ENCODE measurements at places on chromosomes 1 and 21.

DNA sequence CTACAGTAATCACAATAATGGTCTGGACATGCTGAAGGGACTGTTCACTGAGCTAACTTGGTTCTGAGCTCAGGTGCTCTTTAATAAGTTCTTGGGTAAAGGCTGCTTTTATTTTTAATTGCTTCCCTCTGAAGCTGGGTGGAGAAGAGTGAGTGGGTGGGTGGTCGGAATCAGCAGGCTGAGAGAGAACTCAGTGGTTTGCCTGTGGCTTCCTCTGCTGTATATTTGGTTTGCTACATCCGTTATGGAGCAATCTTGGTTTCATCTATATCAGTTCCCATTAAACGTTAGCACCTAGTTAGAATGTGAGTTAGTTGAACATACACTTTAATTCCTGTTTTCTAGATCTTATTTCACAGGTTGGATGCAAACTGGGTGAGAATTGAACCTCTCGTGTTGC, 23.3 kb downstream of the CNIH4 start:
- peak; percentile 63 for DNase-seq

DNA sequence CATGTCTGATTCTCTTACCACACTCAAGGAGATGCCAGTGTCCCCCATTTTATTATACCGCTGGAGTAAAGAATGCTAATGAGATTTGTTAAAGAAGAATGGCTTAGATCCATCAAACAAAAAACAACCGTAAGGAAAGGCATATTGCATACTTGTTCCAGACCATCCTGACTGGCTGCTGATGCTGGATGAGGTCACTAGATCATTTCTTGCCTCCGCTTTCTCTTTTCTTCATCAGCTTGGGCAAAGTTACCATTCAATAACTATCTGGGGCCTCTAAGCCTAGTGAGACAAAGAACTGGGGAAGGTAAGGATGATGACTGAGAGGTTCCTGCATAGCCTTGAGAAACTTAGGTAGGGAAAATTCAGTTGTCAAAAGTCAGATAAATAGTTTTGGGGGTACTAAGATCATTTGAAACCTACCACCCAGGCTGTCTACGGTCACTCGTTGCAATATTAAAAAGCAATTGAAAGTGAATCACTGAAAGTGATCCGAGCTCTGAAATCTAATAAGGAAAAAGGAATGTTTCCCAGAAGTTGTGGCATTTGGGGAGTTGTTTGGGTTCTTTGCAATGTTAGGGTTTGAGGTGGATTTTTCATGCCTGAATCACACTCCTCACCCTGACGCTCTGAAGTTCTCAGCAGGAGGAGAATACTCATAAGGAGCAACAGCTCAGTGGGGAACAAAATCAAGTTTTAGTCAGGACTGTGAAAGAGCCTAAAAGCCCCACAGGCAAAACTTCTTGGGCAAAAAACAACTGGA, 176.8 kb downstream of the HHIPL2 start:
- DNase-seq, result no peak

DNA sequence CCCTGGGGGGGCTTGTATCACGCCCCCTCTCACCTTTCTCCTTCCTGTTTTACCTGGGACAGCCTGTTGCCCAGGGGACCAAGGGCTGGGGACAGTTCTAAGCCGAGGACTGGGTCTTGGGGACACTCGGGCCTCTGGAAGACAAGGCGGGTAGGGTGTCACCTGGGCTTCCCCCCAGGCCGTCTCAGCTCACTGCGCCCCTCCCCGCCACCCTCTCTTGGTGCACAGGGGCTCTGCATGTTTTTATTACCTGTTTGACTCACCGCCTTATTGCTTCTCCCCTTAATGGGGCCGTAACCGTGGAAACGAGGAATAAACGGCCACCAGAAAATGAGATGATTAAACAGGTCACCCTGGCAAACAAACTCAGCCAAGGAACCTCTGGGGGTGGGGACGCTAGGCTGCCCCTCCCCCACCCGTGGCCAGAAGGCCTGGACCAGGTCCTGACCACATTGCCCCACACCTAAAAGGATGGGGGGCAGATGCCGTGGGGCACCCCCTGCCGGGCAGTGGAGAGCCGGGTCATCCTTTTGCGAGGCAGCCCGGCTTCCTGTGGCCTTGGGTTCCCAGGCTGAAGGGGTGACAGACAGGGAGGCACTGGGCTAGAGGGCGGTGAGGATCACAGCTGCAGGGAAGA, 109.9 kb downstream of the CASZ1 start:
- DNase-seq, result no peak

DNA sequence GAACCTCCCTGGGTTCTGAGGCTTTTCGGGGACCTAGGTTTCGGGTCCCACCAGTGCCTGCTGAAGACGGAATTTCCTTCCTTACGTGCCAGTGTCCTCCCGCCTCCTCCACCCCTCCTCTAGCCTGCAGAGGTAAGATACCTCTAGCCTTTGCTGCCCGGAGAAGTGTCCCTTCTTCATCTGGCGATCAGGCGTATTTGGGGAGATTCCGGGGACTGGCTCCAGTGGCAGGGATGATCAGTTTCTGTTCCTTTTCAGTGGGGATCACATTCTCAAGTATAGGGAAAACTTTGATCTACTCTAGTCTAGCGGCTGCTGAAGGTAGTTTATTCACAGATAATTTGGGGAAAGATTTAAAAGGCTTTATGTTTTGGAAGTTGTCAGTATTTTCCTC, 674 bp downstream of the CEP350 start:
- no peak for DNase-seq

DNA sequence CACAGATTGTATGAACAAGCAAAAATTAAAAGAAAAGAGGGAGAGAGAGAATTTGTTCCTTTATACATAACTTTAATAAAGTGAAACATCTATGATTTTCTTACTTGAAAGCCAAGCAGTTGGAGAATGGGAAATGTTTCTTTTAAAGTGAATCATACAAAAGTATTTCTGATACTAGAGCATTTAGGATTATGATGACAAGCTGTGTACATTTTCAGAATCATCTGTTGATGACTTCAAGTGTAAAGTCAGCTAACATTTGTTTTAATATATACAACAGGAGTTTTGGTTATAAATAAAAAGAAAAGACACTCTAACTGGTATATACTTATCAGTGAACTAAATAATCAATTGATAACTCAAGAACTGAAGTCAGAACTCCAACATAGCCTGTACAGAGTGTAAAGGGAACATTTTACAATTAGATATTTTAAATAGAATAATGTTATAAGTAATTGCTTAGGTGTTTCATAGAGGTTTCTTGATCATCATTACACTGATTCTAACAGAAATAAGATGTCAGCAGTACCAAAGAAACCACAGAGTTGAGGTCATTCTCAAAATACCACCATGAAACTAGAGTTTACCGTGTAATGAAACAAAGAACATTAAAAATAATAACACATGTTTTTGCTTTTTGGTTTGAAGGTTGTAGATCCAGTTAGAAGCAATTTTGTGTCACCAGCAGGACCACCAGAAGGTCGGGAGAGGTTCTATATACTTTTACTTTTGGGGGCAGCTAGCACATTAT, 103.4 kb downstream of the COL24A1 start:
- DNase-seq, result no peak

DNA sequence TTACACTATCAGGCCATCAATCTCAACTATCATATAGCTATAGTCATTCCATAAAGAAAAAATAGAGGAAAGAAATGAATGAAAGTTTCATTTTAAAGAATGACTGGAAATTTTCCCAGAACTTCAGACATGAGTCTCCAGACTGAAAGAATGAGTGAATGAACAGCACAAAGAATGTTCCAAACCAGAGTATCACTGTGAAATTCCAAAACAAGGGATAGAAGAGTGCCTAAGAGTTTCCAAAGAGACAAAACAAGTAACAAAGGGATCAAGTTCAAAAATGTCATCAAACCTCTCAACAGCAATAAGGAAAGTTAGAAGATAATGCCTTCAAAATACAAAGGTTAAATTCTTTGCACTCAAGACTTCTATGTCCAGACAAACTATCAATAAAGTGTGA, 114.9 kb downstream of the DENND1B start:
- DNase-seq, result no peak

GRCh38 chr1:57017200-57017599, 51.4 kb upstream of the C8B start:
- DNase-seq, result no peak

DNA sequence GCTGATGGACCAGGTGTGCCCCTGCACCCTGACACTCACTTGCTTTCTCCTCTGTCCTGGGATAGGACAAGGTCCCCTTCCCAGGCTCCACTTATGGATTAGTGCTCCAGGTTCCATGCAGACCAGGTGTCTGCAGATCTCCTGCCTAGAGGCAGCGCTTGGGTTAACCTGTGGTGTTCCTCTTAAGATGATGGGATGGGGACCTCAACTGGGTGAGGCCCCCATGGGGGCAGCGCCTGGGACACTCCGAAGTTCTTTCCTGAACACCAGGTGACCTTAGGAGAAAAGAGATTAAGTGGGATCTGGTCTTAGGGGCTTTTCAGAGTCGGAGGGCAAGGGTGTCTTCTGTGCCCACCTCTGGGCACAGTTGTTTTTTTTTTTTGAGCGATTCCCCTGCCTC, 21.2 kb downstream of the TNNT2 start:
- DNase-seq, result no peak

DNA sequence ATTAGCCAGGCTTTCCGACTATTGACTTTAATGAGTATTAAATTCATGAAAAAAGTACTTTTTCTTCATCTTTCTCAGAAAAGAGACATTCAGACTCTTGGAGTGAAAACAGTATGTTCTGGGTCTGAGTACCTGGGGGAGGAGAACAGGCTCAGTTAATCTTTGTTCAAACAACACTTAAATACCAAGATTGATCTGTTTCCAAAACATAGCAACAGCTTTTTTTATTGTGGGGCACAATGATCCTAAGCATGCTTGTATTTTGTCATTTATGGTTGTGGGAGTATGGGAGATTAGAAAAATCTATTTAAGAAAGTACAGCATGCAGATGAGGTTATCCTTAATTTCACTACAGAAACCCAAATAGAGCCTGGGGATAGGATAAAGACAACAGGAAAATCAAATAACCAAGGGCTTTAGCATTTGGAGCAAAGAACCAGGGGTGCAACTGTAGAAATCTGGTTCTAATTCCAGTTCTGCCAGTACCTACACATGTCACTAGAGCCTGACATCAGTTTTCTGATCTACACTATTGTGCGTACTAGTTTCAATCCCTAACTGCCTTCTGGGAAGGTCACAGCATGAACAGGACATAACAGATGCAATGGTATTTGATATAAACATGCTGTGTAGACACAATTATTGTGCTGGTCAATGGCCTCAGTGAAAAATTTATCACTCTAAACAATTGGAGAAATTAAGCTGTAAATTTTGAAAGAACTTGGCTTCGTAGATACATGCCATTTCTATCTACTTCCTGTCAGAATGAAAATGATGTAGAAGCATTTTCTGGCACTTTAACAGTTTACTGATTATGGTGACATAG, 91.2 kb downstream of the KCNK1 start:
- DNase-seq, result no peak

DNA sequence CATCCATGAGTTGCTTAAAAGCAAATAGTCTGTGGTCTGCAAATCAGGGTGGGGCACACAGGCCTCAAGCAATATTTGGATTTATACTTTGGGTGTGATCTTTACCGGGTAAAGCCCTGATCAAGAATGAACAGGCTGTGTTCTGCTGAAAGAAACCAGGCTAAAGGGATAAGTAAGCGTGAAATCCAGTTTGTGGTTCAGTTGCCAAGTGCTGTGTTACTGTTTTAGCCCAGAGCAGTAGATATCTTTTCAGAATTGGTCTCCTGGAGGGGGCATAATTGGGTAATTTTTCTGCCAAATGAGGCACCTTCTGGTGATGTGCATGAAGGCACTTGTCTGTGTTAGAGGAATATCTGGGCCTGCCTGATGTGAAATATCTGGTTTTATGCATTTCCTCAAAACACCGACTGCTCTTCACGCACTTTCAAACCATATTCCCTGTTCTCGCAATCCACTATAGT, 21.4 kb downstream of the AIM2 start:
- no peak for DNase-seq

DNA sequence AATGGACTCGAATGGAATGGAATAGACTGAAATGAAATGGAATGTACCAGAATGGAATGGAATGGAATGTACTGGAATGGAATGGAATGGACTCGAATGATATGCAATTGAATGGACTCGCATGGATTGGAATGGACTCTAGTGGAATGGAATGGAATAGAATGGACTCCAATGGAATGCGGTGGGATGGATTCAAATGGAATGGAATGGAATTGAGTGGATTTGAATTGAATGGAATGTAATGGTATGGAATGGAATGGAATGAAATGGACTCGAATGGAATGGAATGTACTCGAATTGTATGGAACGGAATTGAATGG, 99.6 kb upstream of the FBXO28 start:
- no peak for DNase-seq

GRCh38 chr1:247303216-247303615, 28.5 kb downstream of the ZNF496 start:
- no peak for DNase-seq

GRCh38 chr21:41168391-41169257, 664 bp downstream of the BACE2 start:
- peak; percentile 58 for DNase-seq

GRCh38 chr1:59638231-59638711, 176.5 kb upstream of the HOOK1 start:
- no peak for DNase-seq

- DNase-seq, result no peak
Observed at GRCh38 chr1:169027607-169028320, 78.7 kb upstream of the ATP1B1 start.

DNA sequence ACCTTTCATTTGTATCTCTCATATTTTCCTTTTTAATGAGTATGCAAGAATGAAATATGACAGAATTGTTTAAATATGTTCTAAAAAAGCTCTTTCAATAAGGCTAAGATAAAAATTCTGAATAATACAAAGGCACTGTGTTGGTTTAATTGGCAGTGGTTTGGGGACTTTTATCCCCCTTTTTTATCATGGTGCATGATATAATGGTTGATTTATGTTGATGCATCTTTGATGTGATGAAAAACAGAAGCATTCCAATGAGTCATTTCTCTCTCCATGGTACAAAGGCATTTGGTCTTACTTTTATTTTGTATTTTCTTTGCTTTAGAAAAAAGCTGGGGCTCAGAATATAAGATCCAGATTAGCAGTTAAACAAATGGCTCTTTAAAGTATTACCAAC, 127.2 kb upstream of the GREM2 start:
- DNase-seq, result no peak

DNA sequence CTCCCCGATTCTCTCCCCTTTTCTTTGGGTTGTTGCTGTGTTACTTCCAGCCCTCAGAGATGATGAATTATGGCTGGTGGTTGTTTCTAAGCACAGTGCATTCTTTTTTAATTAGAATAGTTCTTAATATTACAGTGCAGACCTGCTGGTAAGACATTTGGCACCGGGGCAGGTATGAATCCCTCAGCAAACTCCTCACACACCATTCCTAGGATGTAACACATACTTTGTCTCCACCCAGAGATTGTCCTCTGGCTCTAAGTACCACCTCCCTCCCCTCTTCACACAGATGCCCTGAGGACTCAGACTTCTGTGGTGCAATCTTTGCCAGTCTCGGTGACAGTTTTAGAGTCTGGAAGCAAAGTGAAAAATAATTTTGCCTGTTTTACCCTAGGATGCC, 143.1 kb downstream of the HLX start:
- no peak for DNase-seq

Measured in activated CD8-positive, alpha-beta memory T cell treated with anti-CD3 and anti-CD28 coated beads, Interleukin-2, amount 50 U/mL, for 48 hours (primary cell).